Diencephalon (tissue), 1 donor: ENCODE measurements at places on chromosomes 6 and 20. TPM values are rescaled to one million over a fixed set of nuclear protein-coding genes. Genes with fewer than 3 reads are reported as not detected.

Gene OR12D3
- not detected for total RNA-seq

Gene NAPB
- 196 TPM for total RNA-seq

Gene NKX2-2
- 3.5 TPM for total RNA-seq

Gene COX4I2
- not detected for total RNA-seq

Gene GABRR1
- total RNA-seq: 0.46 TPM

Gene IL17F
- not detected for total RNA-seq

Gene ZSCAN23
- total RNA-seq: 17.5 TPM

Gene SNAP91
- total RNA-seq: 179 TPM

Gene GNAS-AS1
- total RNA-seq: 1.2 TPM

Gene TPBG
- 7.2 TPM for total RNA-seq

Gene ENPP1
- total RNA-seq: 3.0 TPM

Gene LIME1
- total RNA-seq: 3.5 TPM

Gene ENPP3
- 1.2 TPM for total RNA-seq

Gene ARMC2
- 29.5 TPM for total RNA-seq

Gene BANF2
- total RNA-seq: not detected

Gene HLA-DRB1
- 9.9 TPM for total RNA-seq

Gene PTPRK
- 61.6 TPM for total RNA-seq

Gene RIMS1
- 374 TPM for total RNA-seq

Gene NKX2-4
- 2.1 TPM for total RNA-seq

Gene RBPJL
- total RNA-seq: not detected

Gene RNF39
- total RNA-seq: not detected

Gene DNAJC5
- total RNA-seq: 122 TPM

Gene TRIM40
- not detected for total RNA-seq

Gene GMPR
- total RNA-seq: 10.8 TPM

Gene EDN1
- total RNA-seq: 4.6 TPM

Gene RSPO3
- 3.7 TPM for total RNA-seq

Gene SUMO4
- 6.7 TPM for total RNA-seq

Gene GDAP1L1
- 91.3 TPM for total RNA-seq

Gene PROKR2
- total RNA-seq: 4.8 TPM

Gene SIRT5
- total RNA-seq: 22.4 TPM

Gene SLC22A16
- total RNA-seq: not detected

Gene CALHM4
- total RNA-seq: 0.46 TPM

Gene PAX1
- not detected for total RNA-seq
